ENCODE measurements at places on chromosomes 2 and 18.

DNA sequence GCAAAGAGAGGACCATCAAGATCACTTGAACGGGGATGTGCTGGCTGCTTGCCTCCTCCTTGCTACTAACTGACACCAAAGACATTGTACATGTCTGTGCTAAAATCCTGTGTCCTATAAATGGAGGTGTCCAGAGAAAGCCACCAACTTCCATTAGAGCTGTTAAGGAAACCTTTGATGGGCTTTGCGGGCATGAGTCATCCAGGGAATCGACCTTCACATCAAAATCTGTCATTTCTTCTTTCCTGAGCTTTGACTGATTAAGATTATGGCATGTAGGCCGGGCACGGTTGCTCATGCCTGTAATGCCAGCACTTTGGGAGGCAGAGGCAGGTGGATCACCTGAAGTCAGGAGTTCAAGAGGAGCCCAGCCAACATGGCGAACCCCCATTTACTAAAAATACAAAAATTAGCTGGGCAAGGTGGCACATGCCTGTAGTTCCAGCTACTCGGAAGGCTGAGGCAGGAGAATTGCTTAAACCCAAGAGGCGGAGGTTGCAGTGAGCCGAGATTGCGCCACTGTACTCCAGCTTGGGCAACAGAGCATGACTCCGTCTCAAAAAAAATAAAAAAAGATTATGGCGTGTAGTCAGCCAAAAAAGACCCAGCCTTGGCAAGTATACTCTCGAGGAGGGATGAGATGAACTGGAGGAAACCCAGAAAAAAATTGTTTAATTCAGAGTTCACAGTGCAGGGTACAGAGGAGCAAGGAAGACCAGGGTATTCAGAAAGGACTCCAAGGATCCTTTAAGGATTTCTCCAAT, 115.8 kb downstream of the CABLES1 start:
- no peak for DNase-seq

GRCh38 chr18:58570360-58571064, 58.4 kb downstream of the ALPK2 start:
- DNase-seq: no peak

GRCh38 chr2:108943751-108944150, 45.3 kb downstream of the EDAR start:
- DNase-seq: no peak

DNA sequence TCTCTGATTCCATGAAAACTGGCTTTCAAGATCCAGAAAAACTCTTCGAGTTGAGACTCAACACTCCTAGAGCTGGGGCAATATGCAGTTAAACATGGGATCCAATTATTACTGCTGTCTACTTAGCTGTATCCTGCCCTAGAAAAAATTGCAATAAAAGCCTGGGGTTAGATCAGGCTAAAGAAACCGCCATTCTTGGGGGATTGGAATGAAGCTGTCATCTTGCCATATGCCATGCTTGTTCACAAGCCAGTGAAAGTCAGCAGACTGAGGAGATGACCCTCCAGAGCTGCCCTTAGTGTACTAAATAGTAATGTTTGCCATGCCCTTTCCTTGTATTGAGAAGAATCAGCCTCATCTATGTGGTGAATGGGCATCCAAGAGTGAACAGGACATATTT, 30.9 kb upstream of the CYP26B1 start:
- DNase-seq: no peak

DNA sequence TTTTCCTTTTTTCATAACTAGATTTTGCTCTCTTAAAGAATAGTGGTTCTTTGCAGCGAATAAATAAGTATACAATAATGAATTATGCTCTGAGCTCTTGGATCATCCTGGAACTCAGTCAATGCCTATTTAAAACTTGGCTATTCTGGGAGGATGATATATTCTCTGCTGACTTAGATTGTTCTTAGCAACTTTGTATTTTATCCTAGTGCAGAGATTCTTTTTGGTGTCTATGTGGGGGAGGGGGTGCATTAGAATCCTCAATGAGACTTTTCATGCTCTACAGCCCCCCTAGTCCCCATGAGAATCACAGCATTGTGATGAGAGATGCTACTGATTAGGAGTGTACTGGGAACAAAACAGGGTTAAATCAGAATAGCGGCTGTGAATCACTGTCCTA, 8.8 kb upstream of the FAM98A start:
- no peak for DNase-seq

Measured in endothelial cell (in vitro differentiated cells).